ENCODE measurements at places on chromosomes 2 and 18. TPM values are rescaled to one million over a fixed set of nuclear protein-coding genes. Genes with fewer than 3 reads are reported as not detected.

GRCh38 chr2:57965219-57965618 is 81.4 kb upstream of the VRK2 start:
- no peak for DNase-seq

DNA sequence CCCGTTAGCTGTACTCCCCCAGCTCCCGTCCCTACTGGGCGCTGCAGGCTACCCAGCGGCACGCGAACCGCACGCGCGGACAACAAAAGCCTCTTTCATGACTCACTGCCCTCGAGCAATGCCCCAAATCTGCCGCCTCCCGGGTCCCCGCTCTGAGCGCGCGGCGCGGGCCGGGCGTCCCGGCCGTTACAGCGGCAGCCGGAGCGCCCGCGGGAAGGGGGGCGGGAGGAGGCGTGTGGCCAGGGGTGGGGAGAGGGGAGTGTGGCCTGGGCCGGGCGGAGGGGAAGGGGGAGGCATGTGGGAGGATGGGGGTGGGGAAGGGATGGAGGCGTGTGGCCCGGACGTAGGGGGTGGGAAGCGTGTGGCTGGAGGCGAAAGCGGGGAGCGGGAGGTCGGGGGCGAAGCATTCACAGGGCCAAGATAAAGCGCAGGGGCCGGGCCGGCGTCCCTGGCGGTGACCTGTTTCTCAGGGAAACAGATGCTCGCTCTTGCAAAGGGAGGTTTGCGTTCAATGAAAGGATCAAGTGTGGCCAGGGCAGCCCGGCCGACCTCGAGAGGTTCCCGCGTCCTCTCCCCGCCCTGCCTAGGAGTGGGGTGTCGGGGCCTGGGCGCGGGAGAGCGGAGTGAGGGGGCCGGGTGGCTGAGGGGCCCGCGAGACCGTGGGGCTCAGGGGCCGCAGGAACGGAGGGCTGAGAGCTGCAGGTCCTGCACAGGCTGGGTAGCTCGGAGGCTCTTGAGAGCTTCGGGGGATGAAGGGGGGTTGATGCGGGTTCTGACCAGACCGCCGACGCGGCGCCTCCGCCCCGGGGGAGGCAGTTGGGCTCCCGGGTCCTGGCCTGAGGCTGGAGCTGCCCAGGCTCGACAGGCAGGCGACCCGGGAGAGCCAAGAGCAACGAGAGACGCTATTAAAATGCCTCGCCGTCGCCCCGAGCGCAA is 3.5 kb upstream of the NEUROD1 start:
- DNase-seq = no peak

DNA sequence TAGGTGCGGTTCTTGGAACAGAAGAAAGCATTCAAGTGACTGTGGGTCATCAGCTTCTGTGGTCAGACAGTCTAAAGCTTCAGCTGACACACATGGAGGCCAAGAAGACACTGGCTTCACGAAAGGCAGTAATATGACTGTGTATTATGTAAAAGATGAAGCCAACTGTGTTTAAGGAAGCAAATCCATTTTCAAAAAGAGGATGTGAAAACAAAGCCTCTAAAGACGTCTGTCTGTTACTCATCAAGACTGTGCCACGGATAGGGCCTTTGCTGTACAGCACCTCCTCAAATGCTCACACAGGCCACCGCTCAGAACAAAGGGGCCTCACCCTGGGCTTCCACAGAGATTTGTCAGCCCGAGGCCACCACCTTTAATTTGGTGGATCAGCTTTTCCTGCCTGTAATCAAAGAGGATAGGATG is 21.1 kb upstream of the TMEM163 start:
- DNase-seq = no peak

DNA sequence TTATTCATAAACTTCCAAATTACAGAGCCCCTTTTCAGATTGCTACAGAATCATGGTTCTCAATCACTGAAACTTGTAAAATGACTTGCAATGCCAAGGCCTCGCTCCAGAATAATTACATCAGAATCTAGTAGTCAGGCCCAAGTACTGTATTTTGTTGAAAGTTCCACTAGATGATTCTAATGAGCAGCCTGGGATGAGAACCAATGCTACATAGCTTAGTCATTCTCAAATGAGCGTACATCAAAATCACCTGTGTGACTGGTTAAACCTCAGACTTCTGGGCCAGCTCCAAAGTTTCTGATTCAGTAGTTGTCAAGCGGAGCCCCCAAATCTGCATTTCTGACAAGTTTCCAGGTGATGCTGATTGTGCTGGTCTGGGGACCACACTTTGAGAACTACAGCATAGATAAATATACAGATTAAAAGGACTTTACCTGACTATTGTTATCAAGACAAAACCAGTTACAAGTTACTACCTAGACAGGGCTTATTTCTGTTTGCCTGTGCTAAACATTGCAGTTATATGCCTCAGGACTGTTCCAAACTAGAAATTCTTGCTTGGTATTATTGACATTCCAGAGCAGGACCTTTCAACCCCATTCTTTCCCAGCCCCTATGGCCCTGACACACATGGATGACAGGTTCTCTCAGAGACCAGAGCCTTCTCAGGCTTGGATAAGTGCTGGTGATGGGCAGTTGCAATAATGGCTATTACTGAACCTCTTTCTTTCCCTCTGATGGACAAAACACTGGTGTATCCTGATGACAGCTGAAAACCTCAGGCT is 83.1 kb downstream of the UPP2 start:
- DNase-seq = no peak

Gene CD207
- polyA plus RNA-seq = 0.27 TPM

Gene PCARE
- polyA plus RNA-seq = 0.28 TPM
